ENCODE measurements at places on chromosomes 7 and 10.
A peak's percentile ranks its signal among the peaks of the same experiment; 100 is the strongest.

- no peak for DNase-seq
These were observed 6.3 kb upstream of the ZNF503 start for GRCh38 chr10:75407713-75408508.

GRCh38 chr10:48213047-48213446 lies 61.4 kb downstream of the FRMPD2 start:
- DNase-seq, result no peak

DNA sequence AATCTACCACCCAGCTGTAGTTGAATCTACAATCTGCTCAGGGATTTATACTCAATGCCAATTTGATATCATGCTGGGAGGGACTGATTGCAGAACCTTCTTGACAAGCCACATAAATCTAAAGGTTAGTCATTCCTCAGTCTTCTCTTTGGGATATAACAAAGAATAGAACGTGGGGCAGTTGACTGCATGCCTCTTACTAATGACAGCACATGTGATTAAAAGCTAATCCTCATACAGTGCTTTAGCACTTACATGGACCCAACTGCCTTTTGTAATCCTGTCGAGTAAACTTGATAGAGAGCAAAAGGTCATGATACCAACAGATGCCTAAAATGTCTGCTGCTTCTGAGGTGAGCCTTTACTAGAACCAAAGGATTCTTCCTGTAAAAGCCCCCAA lies 12.3 kb downstream of the KLHL7 start:
- DNase-seq, result no peak

- no peak for DNase-seq
These were observed 85.5 kb upstream of the PRKG1 start for GRCh38 chr10:50988792-50989191.

DNA sequence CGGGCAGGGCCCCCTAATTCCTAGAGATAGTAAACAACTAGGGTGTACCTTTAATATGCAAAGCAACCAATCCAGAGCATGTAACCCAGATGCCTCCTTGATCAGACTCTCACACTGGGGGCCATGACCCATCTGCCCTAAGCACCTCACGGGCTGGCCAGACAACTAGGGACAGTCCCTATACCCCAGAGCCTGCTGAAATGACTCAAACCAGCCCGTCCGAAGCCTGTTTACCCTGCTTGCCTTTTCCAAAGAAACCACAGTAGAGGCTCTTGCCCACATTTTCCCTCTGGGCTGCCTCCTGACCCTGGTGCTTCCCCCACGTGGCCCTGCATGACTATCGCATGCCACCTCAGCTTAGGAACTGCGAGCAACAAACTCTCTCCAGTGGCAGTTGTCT lies 46.2 kb downstream of the RGS10 start:
- no peak for DNase-seq

DNA sequence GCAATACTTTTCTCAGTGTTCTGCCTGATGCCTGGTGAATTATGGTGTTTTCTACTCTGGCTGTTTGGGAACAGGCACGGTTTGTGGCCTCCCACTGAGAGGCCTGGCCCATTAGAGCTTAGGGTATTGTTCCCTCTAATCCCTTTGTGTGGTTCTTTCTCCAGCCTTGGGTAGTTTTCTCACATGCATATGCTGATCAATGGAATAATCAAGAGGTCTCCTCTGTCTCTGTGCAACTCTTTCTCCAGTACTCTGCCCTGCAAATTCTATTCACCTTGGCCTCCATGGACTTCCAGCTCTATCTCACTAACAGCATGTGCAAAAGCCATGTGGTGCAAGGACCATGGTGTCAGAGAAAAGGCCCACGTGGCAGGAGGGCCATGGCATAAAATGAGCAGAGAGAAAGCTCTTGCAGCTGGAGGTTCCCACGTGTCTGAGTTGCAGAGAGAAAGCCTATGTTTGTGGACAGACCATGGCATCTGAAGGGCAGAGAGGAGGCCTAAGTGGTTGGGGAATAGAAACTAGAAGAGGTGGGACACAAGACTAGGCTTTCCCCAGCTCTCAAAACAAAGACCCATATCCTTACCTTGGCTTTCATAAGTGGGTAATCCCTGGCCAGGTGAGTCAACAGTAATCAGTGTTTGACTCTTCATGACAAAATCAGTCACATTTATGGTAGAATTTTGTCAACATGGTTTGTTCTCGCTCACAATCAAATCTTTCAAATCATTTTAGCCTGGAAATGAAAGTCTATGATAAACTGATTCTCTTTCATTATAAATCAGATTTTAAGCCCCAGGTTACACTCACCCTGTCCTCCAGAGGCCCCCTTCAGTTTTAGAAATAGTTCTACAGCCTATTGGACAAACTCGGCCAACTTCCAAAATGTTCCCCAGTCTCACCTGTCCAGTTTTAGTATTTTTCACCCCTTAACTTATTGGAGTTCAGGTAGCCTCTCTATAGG lies 17.3 kb downstream of the OPALIN start:
- DNase-seq, result no peak

- DNase-seq, result no peak
These were observed 3.1 kb upstream of the PKD1L1 start for GRCh38 chr7:47951374-47951773.

DNA sequence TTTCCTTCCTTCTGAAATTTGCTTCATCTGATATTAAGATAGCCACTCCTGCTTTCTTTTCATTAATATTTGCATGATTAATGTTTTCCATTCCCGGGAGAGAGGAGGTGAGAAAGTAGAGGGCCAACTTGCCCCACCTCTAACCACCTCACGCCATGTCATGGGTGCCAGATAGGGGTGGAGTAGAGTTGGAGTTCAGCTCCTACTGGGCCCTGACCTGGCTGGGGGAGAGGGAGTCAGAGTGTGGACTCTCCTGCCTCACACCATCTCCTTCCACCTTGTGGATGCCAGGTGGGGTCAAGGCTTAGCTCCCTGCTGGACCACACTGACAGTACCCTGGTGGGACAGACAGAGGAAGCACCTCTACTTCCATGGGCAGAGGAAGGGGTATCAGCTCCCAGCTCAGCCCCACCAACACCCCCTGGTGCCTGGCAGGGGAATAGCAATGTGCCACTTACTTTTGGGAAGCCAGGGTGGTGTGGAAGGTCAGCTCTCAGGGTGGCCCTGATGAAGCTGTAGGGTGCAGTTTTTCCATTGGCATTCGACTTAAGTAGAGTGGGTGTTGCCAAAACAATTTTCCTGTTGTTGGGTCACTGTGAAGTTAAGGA lies 28.0 kb downstream of the CHST12 start:
- DNase-seq, result no peak

GRCh38 chr7:134339475-134339874 lies 22.7 kb upstream of the SLC35B4 start:
- no peak for DNase-seq

GRCh38 chr10:101897633-101898032 lies 54.0 kb upstream of the KCNIP2 start:
- DNase-seq, result peak; percentile 4
